ENCODE measurements at places on chromosomes 4 and X. TPM values are rescaled to one million over a fixed set of nuclear protein-coding genes. Genes with fewer than 3 reads are reported as not detected.

The ELMOD2 gene
- 10.1 TPM for total RNA-seq

DNA sequence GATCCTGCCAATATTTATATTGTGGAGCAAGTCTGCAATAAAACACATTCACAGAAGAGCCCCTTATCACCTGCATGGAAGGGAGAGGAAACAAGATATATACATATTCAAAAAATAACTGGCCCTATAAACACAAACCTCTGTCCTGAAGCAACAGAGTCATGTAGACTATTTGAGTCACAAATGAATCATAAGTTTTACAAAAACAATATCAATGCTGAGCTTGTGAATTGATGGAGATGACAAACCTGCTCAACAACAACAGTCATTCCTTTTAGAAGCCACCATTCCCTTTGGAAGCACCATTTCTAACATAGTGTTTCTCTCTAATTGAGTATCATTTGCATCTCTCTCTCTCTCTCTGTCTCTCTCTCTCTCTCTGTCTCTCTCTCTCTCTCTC is 313.9 kb downstream of the MID1IP1 start:
- peak; percentile 79 for DNase-seq

The L1CAM gene
- total RNA-seq: 11.2 TPM

- no peak for DNase-seq
These were observed 144.3 kb downstream of the NWD2 start for GRCh38 chr4:37388681-37389365.

The MAGEB2 gene
- total RNA-seq: not detected

- no peak for DNase-seq
These were observed 71.5 kb downstream of the ARHGEF9 start for GRCh38 chrX:63713526-63713925.

The TACR3 gene
- not detected for total RNA-seq

The PAGE2 gene
- not detected for total RNA-seq

DNA sequence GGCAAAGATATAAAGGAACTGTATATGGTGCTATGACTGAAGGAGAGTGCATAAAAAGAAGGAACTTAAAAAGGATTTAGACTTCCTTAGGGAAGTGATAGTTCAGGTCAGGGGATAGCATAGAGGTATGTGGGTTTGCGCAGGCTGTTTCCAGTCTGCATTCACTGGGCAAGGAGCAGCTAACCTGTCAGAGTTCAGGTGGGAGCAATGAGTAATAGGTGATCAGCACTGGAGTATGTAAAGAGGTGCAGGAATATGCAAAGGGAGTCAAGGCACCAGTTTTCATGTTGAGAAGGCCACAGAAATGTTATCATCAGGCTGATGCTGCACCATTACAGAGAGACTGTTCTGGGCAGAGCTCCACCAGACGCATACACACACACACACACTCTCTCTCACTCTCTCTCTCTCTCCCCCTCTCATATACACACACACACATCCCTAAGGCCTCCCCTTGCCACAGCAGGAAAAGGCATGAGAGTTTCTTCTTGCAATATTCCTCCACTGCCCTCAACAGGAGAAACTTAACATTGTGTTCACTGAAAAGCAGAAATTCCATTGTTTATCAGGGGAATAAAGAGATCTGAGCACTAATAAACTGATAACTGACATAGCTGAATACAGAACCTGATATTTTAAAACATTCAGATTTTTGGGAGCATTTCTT is 256.4 kb upstream of the GRID2 start:
- DNase-seq: peak; percentile 38
